ENCODE measurements at places on chromosomes 16 and 17. TPM values are rescaled to one million over a fixed set of nuclear protein-coding genes. Genes with fewer than 3 reads are reported as not detected.
A peak's percentile ranks its signal among the peaks of the same experiment; 100 is the strongest.

- no peaks in the 10 kb centered on the region for H3K27me3 ChIP-seq
- H3K27ac ChIP-seq: no peak overlapping the region
- H3K36me3 ChIP-seq: no peaks in the 10 kb centered on the region
- H3K4me1 ChIP-seq: peaks cover 3% of the 10 kb centered on the region
- H3K4me3 ChIP-seq: no peak overlapping the region
Observed at GRCh38 chr16:11405331-11406176, 60.3 kb downstream of the RMI2 start.

- no peaks in the 10 kb centered on the region for H3K36me3 ChIP-seq
- H3K4me1 ChIP-seq: peaks cover 22% of the 10 kb centered on the region
- no peak overlapping the region for H3K27ac ChIP-seq
- H3K4me3 ChIP-seq: no peak overlapping the region
Observed at GRCh38 chr16:21613361-21613760, 14.0 kb downstream of the METTL9 start.

C16orf96 gene
- total RNA-seq: 0.37 TPM

DNA sequence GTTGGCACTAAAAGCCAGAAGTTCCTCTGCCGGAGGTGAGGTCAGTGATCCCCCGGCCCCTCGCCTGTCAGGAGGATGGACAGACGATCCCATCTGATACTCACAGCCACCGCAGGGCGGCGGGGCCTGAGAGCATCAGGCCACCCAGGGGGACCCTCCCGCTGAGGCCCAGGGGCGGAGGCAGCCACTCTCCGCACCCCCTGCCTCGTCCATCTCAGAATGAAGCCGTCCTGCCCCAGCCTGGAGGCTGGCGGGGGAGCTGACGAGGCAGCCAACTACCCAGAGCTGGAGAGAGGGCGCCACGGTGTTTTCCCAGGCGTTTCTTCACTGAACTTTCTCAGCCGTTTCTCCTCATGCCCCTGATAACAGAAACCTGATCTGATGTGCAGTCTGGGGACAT, 22.6 kb downstream of the TPSD1 start:
- H3K27me3 ChIP-seq: no peaks in the 10 kb centered on the region
- no peaks in the 10 kb centered on the region for H3K4me1 ChIP-seq

GRCh38 chr16:86971251-86971650, 345.9 kb downstream of the C16orf95 start:
- no peaks in the 10 kb centered on the region for H3K27me3 ChIP-seq
- H3K4me1 ChIP-seq: no peaks in the 10 kb centered on the region
- H3K36me3 ChIP-seq: no peaks in the 10 kb centered on the region
- no peak overlapping the region for H3K27ac ChIP-seq

DNA sequence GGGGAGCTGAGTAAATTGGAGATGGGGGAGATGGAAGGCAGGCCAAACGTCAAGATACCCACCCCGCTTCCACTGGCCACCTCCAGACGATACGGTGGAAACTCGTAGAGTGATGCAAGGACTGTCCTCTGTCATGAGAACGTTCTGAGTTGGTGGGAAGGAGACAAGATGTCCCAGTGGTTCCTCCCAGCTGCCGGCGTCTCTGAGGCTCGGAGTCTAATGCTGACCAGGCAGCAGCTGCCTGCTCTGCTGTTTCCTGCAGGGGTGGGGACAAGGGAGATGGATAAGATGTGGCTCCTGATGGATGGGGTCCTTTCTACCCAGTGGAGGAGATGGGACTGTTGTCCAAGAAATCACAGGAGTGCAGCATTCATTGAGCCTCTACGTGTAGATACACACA, 28.2 kb upstream of the C1QL1 start:
- DNase-seq: no peak
- no peaks in the 10 kb centered on the region for H3K36me3 ChIP-seq
- no peak overlapping the region for H3K4me3 ChIP-seq
- no peaks in the 10 kb centered on the region for H3K27me3 ChIP-seq

PLA2G10 gene
- total RNA-seq: 5.6 TPM

GRCh38 chr16:71287911-71288310, 1.3 kb downstream of the CMTR2 start:
- H3K27ac ChIP-seq: peak overlapping the region; percentile 25
- no peaks in the 10 kb centered on the region for H3K27me3 ChIP-seq
- peaks cover 4% of the 10 kb centered on the region for H3K4me1 ChIP-seq
- peaks cover 14% of the 10 kb centered on the region for H3K36me3 ChIP-seq

DNA sequence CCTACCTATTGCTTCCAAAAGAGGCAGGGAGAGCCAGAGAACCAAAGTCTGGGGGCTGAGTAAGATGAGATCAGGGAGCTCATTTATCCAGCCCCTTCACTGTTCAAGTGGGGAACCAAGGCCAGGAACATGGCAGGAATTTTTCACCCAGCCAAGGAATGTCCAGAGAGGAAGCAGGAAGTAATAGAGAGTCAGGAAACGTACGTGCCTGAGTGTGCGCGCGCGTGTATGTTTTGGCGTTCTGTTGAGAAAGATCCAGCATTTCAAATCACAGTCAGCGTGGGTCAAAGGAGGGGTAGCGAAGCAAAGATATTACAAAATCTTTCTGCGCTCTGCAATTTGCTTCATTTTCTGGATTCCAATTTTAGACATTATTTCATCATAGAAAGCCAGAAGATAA, 41.9 kb upstream of the WSCD1 start:
- H3K27me3 ChIP-seq: no peaks in the 10 kb centered on the region
- H3K27ac ChIP-seq: no peak overlapping the region
- no peak for DNase-seq
- H3K4me3 ChIP-seq: no peak overlapping the region
- no peaks in the 10 kb centered on the region for H3K36me3 ChIP-seq
- no peaks in the 10 kb centered on the region for H3K4me1 ChIP-seq

DNA sequence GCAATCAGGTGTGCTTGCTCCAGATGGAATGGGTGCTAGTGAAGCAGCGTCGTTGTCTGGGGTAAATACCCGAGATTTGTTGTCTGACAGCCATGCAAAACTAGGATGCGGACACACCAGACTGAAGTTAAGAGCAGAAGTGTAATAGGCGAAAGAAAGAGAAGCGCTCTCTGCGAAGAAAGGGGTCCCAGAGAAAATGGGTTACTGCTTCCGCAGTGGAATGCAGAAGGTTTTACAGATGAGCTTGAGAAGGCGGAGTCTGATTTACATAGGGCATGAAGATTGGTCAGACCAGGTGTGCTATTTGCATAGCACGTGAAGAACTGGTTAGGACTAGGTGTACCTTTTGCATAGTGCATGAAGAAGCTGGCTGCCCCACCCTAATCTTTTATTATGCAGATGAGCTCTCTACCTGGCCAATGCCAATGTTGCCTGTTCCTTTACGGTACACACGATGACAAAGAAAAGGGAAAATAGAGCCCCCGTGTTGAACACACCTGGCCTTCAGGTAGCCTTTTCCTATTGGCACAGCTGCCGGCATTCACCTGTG, 32.0 kb upstream of the SNN start:
- peak; percentile 52 for DNase-seq
- no peak overlapping the region for H3K4me3 ChIP-seq
- H3K27me3 ChIP-seq: no peaks in the 10 kb centered on the region
- peak overlapping the region; percentile 1 for H3K27ac ChIP-seq
- H3K36me3 ChIP-seq: no peaks in the 10 kb centered on the region
- H3K4me1 ChIP-seq: peaks cover 7% of the 10 kb centered on the region

DBF4B gene
- total RNA-seq: 3.5 TPM

- no peaks in the 10 kb centered on the region for H3K27me3 ChIP-seq
- no peak for DNase-seq
- H3K4me1 ChIP-seq: no peaks in the 10 kb centered on the region
Observed at GRCh38 chr17:27928587-27928986, 35.4 kb upstream of the LYRM9 start.

DNA sequence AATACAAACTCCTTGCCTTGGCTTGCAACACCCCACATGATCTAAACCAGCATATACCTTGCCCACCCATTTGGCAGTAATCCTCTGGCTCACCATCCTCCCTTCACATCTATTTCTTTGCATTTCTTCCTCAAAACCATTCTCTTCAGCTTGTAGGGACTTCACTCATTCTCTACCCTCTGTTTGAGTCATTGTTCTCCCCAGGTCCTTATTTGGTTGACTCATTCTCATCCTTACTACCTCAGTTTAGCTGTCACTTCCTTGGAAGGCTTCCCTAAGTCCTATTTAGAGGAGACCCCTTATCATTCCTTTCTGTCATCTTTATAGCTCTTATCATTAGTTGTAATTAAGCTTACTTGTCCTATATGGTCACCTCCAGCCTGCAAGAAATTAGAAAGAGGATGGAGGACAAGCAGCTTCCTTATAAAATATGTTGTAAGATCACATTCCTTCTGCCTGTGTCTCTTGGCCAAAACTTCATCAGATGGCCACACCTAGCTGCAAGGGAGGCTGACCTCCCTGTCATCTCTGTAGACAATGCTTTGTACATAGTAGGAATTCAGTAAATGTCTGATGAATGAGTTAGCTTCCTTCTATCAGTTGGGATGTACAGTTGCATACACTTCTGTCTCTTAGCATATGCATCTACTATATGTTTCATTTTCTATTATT, 1.7 kb downstream of the TTC19 start:
- no peak overlapping the region for H3K4me3 ChIP-seq
- no peak for DNase-seq
- peaks cover 25% of the 10 kb centered on the region for H3K36me3 ChIP-seq
- H3K27ac ChIP-seq: no peak overlapping the region

TSPAN10 gene
- 4.7 TPM for total RNA-seq

KRTAP1-5 gene
- not detected for total RNA-seq

DNA sequence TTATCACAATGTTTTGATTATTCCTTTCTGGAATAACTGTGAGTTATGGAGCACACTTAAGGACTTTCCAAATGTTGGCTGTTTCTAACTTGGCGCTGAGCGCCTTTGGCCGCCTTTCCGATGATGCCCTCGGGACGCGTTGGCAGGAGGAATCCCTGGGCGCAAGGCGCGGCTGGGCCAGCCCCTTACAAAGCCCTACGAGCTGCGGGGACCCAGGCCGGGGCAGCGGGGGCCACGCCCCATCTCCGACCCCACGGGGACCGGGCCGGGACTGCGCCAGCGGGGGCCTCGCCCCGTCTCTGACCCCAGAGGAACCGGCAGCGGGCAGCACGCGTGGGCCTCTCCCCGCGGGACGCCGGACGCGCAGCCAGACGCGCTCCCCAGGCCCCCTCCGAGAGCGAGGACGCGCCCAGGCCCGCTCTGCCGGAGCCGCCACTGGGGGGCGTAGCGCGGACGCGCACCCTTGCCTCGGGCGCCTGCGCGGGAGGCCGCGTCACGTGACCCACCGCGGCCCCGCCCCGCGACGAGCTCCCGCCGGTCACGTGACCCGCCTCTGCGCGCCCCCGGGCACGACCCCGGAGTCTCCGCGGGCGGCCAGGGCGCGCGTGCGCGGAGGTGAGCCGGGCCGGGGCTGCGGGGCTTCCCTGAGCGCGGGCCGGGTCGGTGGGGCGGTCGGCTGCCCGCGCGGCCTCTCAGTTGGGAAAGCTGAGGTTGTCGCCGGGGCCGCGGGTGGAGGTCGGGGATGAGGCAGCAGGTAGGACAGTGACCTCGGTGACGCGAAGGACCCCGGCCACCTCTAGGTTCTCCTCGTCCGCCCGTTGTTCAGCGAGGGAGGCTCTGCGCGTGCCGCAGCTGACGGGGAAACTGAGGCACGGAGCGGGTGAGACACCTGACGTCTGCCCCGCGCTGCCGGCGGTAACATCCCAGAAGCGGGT, at the start of gene GAA:
TSS of gene GAA (plus strand) at position 571 of the 935 bp plus-strand sequence. CDS start 3,006 bp downstream, outside the sequence.
- no peaks in the 10 kb centered on the region for H3K27me3 ChIP-seq
- peak; percentile 94 for DNase-seq
- H3K36me3 ChIP-seq: no peaks in the 10 kb centered on the region
- peak within 1 kb of the TSS; percentile 91 for H3K27ac ChIP-seq
- H3K4me3 ChIP-seq: peak within 1 kb of the TSS; percentile 89
- peaks cover 5% of the 10 kb centered on the region for H3K4me1 ChIP-seq

DNA sequence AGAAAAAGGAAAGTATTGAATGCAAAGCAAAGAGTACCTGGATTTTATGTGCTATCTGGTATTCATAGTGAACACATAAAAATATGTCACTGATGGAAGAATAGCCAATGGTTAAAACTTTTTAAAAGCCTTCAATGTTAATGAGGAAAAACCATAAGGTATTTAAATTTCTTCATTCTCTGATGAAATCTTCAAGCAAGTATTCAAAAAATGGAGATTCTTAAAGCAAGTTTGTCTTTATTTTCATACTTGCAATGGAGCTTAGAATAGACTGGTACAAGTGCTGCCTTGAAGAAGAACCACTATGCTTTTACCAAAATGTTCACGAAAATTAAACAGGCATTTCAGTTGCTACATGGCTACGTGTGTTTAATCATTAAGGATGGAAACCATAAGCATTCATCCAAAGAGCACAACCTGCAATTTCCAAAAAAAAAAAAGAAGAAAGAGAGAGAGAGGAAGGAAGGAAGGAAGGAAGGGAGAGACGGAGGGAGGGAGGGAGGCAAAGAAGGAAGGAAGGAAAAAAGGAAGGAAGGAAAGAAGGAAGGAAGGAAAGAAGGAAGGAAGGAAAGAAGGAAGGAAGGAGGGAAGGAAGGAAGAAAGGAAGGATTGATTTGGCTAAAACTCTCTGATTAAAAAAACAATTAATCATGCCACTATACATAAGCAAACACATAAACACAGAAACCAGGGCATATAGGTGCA, 17.6 kb downstream of the HS3ST3A1 start:
- no peak overlapping the region for H3K4me3 ChIP-seq
- no peaks in the 10 kb centered on the region for H3K27me3 ChIP-seq
- no peaks in the 10 kb centered on the region for H3K4me1 ChIP-seq

DNA sequence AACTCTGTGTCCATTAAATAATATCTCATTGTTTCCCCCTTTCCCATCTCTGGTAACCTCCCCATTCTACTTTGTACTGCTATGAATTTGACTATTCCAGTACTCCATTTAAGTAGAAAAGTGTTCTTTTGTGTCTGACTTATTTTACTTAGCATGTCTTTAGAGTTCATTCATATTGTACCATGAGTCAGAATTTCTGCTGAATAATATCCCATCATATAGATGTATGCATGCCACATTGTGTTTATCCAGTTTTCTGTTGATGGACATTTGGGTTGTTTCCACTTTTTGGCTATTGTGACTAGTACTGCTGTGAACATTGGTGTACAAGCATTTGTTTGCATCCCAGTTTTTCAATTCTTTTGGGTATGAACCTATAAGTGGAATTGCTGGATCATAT, 6.0 kb downstream of the PPM1D start:
- H3K36me3 ChIP-seq: no peaks in the 10 kb centered on the region
- H3K4me1 ChIP-seq: peaks cover 25% of the 10 kb centered on the region
- no peak overlapping the region for H3K4me3 ChIP-seq
- no peak overlapping the region for H3K27ac ChIP-seq

Data from lung (tissue), 17 donors.